ENCODE measurements at places on chromosomes 6 and 20.

DNA sequence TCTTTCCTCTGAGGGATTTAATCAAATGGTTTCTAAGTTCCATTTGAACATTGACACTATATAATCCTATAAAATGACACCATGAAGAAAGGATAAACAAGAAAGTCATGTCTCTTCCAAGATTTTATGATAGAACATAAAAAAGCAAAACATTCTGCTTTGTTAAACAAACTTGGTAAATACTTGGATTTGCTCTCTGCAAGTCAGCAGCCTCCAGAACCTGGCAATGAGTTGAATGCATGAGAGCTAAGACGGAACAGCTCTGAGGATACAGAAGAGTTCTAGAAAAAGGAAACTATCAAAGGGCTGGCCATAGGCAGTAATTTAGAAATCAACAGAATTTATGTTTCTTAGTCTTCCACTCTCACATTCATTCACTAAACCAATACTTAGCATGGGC is 656.0 kb upstream of the ID4 start:
- no peak for DNase-seq

GRCh38 chr20:9399322-9399721 is 115.1 kb upstream of the LAMP5 start:
- DNase-seq, result no peak

DNA sequence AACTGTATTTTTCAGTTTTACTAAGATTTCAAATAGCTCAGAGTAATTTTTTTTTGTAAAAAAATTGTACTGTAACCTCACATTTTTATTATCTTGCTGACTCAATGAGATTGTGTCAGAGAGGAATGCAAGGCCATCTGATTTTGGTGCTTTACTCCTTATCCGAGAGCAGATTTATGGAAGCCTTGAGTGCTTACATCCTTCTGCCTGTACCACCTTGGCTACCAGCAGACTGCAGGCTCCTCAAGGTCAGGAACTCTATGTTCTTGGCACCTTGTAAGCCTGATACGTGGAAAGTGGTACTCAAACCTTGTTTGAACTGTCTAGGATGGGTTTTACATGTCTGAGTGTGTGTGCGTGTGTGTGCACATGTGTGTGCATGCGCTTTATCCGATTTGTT is 80.1 kb upstream of the MLIP start:
- no peak for DNase-seq

DNA sequence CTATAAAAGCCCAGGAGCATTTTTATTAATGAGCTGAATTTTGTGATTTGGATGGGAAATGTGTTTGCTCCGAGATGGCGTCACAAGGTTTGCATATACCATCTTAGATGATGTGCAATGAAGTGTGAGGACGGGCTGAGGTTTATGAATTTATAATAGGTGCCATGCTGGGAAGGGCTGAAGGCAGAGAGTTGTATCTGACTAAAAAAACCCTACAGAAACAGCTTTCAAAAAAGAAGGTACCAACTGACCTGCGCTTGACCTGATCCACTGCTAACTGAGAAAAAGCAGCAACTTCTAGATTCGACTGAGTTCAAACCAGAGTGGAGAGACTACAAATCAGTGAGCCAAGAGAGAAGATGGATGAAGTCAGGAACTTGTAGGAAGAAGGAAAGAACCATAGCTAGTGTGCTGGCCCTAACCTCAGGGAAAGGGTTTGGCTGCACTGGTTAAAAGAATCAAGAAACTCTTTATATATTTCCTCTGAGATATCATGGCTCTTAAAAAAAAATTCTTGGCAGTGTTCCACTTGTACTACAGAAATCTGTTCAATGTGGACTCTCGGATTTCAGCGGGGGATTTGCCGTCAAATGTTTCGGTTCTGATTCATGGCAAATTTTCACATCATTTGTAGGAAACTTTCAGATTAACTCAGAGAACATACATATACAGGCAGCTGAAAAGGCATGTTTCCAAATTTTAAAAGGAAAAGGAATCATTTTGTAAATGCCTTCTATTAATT is 56.5 kb upstream of the HDGFL1 start:
- DNase-seq, result no peak

GRCh38 chr20:53030061-53030460 is 57.9 kb downstream of the TSHZ2 start:
- no peak for DNase-seq

- DNase-seq, result no peak
Measured at GRCh38 chr20:6942266-6942665, 174.8 kb downstream of the BMP2 start.

DNA sequence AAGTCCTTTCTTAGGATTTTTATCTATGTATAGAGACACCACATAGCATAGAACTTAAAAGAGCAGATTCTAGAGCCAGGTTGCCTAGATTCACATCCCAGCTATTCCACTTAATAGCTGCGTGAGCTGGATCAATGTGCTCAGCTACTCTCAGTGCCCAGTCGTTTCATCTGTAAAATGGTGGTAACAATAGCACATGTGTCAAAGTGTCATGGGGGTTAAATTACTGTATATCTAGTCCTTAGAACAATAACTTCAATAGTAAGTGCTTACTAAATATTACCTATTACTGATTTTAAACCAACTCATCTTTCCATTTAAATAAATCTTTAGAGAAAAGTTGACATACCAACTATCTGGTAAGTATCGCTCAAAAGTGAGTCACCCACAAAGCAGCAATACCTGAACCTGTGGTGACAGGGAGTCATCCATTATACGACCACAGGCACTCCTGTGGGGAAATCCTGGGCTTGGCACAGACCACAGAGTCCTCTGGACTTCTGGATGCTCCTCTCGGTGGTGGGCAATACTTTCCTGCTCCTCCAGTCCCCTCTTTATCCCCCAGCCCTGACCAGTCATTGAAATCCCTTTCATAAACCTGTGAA is 154.8 kb downstream of the PDSS2 start:
- DNase-seq, result no peak

GRCh38 chr6:68126089-68126749 is 508.9 kb upstream of the ADGRB3 start:
- no peak for DNase-seq

GRCh38 chr20:19412254-19412653 is 199.8 kb downstream of the SLC24A3 start:
- DNase-seq, result no peak

GRCh38 chr6:79733388-79733787 is 102.3 kb downstream of the SH3BGRL2 start:
- no peak for DNase-seq

- no peak for DNase-seq
Measured at GRCh38 chr6:143337201-143337949, 113.1 kb downstream of the ADAT2 start.

DNA sequence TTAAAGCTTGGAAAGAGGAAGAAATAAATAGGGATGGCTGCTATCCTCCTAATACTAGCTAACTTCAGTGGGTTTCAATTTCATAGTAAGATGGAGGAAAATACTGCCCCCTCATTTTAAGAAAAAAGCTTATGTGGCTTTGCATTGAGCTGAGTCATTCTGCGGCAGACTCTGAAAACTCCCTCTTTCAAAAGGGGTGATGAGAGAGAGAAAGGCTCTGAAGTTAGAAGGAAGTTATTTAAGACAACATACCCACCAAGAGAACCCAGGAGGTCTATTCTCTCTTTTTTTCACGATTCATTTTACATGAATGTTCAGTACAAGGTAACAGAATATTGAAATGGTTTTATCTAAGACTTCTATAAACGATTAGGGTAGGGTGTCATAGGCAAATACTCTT is 4.5 kb downstream of the PRDM13 start:
- DNase-seq, result no peak

DNA sequence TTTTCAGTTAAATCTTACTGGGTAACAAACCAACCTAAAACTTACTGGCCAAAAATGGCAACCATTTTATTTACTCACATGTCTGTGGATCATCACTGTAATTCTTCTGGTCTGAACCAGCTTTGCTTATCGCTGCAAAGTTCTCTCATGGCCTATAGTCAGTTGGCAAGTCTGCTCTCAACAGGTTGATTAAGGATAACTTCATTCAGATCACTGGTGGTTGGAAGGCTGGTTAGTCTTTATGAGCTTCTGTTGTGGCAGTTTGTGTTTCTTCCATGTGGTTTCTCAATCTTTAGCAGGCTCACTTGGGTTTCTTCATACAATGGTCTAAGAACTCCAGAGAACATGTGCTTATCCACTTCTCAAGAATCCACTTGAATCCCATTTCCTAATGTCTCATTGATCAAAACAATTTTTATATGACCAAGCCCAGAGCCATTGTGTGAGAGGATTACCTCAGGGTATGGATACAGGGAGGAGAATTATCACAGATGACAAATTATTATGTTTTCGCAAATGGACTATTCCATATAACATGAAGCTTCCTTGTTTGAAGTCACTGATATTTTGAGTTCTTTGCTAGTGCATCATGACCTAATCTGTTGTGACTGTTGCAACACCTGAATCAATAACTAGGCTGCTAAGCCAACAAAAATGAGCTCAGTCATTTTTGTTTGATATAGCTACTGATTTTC is 155.4 kb upstream of the BMP2 start:
- DNase-seq, result no peak

GRCh38 chr6:66900133-66901083 is 1193.4 kb upstream of the EYS start:
- DNase-seq, result no peak

- DNase-seq, result peak; percentile 52
Measured at GRCh38 chr20:50003253-50003656, 20.5 kb downstream of the SNAI1 start.

- no peak for DNase-seq
Measured at GRCh38 chr6:111030008-111031007, 48.5 kb downstream of the RPF2 start.

GRCh38 chr6:162639951-162640350 is 87.6 kb downstream of the PRKN start:
- no peak for DNase-seq

DNA sequence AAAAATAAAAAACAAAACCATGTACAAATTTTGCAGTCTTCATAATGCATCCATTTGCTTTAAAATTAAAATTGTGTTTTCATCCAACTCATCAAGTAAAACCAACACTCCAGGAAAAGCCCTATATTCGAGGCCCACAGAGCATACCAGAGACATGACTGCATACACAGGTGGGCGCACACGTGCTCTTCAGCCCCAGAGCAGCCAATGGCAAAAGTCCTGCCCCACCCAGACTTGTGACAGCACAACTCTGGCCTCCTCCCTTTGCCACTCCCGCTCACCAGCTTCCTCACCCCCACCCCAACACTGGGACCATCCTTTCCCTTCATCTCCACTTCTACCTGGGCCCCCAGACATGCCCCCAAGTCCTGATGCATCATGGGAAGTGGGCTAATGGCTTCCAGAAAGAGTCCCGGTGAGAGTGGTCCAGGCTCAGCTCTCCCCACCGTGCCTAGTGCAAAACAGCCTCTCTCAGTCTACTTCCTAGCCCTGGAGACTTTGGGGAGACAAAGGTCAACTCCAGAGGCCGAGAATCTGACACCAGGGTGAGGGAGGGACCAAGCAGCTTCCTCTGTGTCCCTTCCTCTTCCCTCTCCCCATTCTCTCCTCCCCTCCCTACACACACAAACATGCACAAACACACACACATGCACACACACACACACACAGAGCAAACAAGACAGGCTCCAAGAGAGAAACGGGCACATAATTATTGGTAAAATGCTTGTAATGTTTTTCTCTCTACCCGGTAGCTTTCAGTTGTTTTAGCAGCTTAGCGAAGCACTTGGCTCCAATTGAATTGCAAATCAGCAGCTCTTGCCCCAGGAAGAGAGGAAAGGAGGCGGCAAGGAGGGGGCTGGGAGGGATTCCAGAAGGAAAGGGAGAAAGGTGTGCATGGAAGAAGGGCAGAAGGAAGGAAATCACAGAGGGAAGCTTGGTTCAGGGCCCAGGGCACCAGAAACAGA is 14.3 kb downstream of the GRM4 start:
- no peak for DNase-seq

DNA sequence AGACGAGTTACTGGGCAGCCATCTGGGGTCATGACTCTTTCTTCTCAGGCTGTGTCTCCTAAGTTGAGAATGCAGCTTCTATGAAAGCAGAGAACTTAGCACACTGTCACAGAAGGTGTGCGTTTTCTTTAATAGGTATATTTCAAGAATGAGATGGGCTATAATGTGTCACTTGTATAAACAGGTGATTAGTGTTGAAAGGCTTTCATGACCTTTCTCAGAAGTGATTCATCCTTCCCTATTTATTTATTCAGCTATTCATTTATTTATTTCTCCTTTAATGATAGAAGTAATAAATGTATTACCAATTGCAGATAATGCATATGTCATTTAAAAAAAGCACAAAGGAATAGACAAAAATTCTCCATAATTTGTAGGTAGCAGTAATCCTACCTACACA is 157.2 kb upstream of the COL21A1 start:
- DNase-seq, result no peak

GRCh38 chr6:13538084-13538483 is 36.3 kb upstream of the SIRT5 start:
- DNase-seq, result peak; percentile 63

DNA sequence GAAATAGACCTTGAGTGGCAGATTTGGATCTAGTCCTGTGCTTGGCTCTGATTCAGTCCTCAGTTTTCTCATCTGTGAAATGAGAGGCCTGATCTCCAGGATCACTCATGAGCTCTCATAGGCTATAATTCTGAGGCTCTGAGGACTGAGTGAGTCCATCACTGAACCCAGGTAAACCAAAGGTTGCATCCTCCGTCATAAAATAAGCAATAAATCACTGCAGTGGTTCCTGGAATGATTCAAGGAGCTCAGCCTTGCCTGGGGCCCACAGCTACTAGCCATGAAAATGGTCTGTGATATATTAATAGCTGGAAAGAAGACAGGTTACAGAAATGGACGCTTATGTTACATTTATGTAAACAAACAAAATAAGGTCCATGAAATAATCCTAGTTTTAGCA is 124.8 kb downstream of the MAP3K7 start:
- DNase-seq, result no peak

- DNase-seq, result no peak
Measured at GRCh38 chr20:20201124-20201523, 148.8 kb downstream of the CFAP61 start.

DNA sequence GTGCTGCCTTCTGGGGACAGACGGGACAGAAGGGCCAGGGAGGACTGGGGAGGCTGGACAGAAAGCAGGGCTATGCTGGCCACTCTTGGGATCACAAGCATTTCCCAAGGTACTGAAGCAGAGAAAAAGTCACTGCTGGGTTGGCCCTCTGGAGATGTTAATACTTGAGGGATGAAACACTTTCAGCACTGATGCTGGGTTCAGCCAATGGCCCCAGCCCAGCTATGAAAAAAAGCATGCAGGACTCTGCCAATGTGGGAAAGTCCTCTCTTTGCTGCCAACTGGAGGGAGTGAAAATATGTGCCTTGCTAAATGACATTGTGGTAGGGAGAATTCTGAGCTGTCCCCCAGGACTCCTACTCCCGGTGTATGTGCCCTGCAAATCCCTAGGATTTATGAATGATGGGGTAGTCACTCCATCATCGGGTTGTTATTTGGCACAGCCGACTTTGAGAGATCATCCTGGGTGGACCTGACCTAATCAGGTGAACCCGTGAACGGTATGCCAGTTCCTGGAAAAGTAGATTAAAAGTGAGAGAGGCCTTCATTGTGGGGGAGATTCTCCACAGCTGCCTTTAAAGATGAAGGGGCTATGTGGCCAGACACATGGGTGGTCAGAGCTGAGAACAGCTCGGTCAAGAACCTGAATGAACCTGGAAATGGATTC is 119.9 kb upstream of the TRAF3IP2 start:
- DNase-seq, result no peak

Data from hepatic stellate cell (primary cell).